ENCODE measurements at places on chromosomes 13 and 19.

- no peak for DNase-seq
These were observed 574 bp upstream of the GPX4 start for GRCh38 chr19:1103132-1103707.

GRCh38 chr19:531753-532560 is at the start of gene CDC34:
Gene CDC34, plus strand, starts transcription at chr19:531760. Its CDS starts 172 bp downstream, at chr19:531932.
- no peak for DNase-seq

- DNase-seq = no peak
These were observed 9.3 kb upstream of the CEACAM7 start for GRCh38 chr19:41697198-41697855.

- no peak for DNase-seq
These were observed 1.6 kb downstream of the FSTL3 start for GRCh38 chr19:677601-678436.

GRCh38 chr13:28621449-28621848 is 37.5 kb upstream of the POMP start:
- DNase-seq = no peak

GRCh38 chr13:104002216-104002615 is 936.0 kb upstream of the SLC10A2 start:
- DNase-seq = no peak

GRCh38 chr13:28849441-28849840 is 29.3 kb downstream of the MTUS2 start:
- DNase-seq = no peak

- no peak for DNase-seq
These were observed 500.8 kb downstream of the SLITRK6 start for GRCh38 chr13:85298387-85298924.

DNA sequence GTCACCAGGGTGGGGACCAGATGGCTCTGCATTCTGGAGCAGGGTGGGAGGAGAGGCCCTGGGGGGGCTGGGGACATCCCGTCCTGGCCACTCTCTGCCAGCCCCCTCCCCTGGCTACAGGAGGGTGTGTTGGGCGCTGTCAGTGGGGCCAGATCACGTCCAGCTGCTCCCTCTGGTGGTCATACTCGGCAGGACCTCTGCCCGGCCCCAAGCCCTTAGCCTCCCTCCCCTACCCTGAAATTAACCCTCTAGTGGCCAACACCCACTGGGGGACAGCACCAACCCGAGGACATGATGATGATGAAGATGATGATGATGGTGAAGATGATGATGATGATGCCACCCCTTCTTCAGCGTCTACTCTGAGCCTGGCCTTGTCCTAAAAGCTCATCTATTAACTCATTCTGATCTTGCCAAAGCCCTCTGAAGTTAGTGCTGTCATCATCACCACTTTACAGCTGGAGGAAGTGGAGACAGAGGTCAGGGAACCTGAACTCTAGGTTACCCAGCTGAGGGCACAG is 590 bp upstream of the LGI4 start:
- no peak for DNase-seq

DNA sequence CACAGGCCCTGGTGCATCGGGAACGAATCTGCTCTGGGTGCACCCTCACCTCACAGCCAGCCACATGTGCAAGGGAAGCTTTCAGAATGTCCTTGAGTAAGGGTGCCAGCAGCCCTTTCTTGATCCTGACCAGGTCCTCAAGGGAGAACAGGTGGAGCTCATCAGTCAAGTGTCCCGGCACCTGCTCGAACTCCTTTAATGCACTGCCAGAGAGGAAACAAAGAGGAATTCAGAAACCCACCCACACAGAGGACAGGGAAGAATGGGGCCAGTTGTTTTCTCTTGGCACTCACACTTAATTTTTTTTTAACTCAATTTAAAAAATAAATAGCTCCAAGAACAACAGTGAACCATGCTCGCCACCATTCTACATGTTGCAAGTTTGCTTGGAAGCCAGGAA is 41.7 kb downstream of the RUBCNL start:
- DNase-seq = no peak

DNA sequence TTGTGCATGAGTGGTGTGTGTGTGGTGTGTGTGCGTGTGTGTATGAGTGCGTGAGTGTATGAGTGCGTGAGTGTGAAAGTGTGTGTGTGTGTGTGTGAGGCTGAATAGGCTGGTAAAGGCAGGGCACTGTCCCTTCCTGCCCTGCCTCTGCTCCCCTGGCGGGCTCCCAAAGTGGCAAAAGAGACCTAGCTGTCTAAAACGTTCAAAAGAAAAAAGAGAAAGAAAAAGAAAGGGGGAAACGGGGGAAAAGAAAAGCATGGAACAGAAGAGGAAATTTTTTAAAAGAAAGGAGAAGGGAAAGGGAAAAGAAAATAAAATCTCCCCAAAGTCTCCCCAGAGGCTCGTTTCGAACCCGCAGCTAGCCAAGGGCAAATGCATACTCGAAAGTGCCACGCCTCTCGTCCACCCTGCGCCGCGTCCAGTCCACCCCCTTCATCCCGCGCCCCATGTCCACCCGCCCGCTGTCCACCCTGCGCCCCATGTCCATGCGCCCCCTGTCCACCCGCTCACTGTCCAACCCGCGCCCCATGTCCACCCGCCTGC is 37.0 kb upstream of the FLT1 start:
- DNase-seq = no peak

GRCh38 chr19:991174-991931 is 7.2 kb downstream of the WDR18 start:
- no peak for DNase-seq

- DNase-seq = no peak
These were observed 396.6 kb upstream of the SPRY2 start for GRCh38 chr13:80737513-80737912.

GRCh38 chr19:1957562-1958248 is 16.7 kb downstream of the CSNK1G2 start:
- no peak for DNase-seq

- no peak for DNase-seq
These were observed 144.9 kb upstream of the SOX1 start for GRCh38 chr13:111922086-111922485.

- no peak for DNase-seq
These were observed 1.7 kb upstream of the PLEKHG2 start for GRCh38 chr19:39410831-39411080.

DNA sequence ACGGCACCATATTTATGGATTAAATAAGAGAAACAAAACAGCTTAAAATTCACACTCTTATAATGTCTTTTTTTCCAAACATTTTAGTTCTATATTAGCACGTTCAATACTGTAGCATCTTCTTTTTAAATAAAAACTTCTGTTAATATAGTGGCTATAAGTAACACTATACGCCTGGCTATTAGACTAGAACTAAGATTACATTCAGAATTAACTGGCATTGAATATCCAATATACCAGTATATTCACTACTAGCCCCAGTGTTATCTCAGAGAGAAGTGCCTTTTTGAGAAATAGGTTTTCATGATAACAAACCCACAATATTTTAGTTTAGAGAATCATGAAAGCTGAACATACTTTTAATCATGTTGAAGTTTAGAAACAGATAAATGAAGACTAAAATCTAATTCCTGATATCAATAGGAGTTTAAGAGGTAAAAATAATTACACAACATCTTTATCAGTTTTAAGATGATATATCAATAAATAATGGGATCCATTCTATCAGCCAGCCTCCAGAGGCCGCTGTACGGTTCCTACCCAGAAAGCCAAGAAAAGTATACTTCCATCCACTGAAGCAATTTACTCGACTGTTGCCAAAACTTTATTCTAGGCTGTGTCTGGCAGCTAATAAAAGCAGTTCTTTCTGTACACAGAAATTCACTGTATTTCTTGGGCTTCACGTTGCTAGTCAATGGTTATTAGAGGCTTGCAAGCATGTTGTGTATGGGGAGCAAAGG is 1113.4 kb upstream of the MIR17HG start:
- DNase-seq = no peak

DNA sequence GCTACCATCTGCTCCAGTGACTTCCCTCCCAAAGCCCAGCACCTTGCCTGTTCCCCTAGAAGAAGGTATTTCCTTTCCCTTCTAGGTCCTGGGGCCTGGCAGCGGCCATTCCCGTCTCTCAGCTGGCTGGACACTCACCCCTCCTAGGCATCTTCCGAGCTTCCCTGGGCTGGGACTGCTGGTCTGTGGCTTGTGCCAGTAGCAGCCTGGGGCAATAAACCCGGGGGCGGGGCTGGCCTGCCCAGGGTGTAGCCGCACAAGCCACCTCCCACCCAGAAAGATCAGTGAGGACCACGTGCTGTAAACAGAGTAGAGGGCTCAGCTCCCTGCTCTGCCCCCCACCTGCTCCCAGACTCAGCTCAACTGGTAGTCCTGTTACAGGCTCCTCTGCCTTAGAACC is 15.0 kb downstream of the LIPE start:
- DNase-seq = no peak

GRCh38 chr19:35868172-35868822 is at the start of gene APLP1:
Gene APLP1, plus strand, starts transcription at chr19:35868574. Its CDS starts 63 bp downstream, at chr19:35868637.
- DNase-seq = no peak

DNA sequence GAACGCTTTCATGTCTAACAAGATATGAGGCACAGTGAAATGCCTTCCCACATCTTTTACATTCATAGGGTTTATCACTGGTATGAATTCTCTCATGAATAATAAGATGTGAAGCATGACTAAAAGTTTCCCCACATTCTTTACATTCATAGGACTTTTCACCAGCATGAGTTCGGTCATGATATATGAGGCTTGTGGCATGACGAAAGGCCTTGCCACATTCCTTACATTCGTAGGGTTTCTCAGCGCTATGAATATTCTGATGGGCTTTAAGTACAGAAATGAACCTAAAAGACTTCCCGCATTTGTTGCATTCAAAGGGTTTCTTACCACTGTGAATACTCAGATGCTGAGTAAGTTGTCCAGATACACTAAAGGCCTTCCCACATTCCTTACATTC is 21.3 kb downstream of the ZNF607 start:
- no peak for DNase-seq

DNA sequence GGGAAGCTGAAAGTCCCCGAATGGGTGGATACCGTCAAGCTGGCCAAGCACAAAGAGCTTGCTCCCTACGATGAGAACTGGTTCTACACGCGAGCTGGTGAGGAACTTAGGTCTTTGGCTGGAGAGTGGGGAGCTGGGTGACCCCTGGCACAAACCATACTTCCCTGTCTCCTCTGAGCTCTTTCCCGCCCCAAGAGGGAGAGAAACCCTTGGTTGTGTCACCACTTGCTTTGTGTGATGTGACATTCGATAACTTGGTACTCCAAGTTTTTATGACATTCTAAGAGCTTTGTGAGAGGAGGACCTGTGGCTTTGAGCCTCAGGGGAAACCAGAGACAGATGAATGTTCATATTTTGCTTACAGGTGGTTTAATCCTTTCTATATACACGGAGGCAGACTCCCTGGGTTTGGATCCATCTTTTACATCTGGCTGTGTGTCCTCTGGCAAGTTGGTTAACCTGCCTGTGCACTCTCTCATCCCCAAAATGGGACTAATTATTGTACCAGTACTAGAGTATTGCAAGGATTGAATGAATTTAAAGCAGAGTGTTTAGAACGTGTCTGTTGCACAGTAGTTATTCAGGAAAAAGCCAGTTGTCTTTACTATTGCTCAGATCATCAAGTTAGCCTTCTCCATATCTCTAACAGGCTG is 1.2 kb downstream of the RPS19 start:
- DNase-seq = no peak

- no peak for DNase-seq
These were observed 111.3 kb downstream of the KATNAL1 start for GRCh38 chr13:30196025-30196424.

- DNase-seq = no peak
These were observed 317.3 kb downstream of the ZNF536 start for GRCh38 chr19:30689474-30689873.

DNA sequence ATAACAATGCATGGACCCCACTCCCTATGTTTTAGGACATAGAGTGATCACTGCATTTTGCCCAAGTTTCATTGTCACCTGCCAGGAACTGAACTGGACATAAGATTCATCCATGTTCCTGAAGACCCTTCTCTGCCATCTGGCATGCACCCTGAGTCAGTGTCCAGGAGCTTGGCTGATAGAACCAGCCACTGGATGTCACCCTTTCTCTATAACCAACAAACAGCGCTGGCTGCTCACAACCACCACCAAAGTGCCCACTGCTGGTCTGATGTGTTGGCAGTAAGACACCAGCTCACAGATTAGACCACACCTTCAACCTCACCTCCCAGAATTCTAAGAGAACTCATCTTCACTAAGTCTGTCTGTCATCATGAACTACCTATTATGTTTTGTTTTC is 333.4 kb downstream of the ITGBL1 start:
- peak; percentile 4 for DNase-seq

DNA sequence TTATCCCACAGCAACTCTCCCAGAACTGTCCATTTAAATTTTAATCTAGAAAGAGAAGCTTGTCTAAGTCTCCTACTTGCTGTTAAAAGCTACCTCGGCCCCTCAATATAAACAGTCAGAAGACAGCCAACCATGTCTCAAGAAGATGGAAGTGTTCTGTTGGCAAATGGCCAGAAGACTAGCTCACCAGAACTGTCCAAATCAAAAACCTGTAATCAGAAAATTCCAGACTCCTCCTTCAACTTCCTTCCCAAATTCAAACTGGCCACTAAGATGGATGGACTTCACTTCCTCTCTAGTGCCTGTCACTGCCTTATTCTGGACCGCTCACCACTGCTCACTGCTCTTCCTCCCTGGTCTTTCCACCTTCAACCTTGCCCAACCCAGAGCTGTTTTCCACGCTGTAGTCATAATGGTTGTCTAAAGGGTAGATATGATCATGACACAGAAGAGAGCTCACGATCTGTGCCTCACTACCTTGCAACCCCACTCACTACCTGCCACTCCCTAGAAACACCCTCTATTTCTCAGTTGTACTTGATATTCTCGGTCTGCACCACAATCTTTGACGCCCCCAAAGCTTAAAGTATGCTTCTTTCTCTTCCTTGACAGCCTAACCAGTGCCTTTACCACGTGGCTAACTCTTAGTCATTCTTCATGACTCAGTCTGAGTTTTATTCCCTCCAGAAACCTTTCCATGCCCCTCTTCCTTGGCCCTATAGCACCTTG is 9.2 kb downstream of the FGF14 start:
- DNase-seq = no peak

- no peak for DNase-seq
These were observed 924 bp downstream of the TNFSF13B start for GRCh38 chr13:108270442-108270841.

- DNase-seq = no peak
These were observed 107.6 kb downstream of the ZIC5 start for GRCh38 chr13:99863789-99864626.

GRCh38 chr19:3478409-3479176 is 1.7 kb downstream of the SMIM24 start:
- DNase-seq = no peak
